ENCODE measurements at places on chromosomes 3 and 15.

DNA sequence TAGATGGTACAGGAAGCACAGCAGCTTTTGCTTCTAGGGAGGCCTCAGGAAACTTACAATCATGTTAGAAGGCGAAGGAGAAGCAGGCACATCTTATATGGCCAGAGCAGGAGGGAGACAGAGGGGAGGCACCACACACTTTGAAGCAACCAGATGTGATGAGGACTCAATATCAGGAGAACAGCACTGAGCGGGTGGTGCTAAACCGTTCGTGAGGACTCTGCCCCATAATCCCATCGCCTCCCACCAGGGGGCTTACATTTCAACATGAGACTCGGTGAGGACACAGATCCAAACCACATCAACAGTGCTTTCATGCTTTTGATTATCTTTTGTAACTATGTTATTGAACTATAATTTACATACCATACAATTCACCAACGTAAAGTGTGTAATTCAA lies 7.6 kb upstream of the TMEM44 start:
- DNase-seq = no peak

- DNase-seq = no peak
These were observed 230.0 kb upstream of the ST8SIA2 start for GRCh38 chr15:92163641-92164040.

DNA sequence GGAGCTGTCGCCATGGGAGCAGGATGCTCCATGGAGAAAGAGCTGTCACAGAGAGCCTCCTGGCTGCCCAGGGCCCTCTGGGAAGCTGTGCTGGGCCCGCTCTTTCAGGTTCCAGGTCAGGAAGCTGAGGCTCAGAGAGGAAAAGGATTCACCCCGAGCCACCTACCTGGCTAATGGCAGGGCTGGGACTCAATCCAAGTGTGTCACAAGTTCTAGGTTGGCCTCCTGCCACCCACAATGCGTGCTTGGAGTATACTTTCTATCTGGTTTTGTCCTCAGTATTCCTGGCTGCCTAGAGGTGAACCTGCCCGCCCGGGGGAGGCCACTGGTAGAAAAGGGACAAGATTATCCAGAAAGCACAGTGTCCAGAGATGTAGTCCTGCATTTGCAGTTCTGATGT lies 23.6 kb downstream of the FAH start:
- DNase-seq = peak; percentile 95

DNA sequence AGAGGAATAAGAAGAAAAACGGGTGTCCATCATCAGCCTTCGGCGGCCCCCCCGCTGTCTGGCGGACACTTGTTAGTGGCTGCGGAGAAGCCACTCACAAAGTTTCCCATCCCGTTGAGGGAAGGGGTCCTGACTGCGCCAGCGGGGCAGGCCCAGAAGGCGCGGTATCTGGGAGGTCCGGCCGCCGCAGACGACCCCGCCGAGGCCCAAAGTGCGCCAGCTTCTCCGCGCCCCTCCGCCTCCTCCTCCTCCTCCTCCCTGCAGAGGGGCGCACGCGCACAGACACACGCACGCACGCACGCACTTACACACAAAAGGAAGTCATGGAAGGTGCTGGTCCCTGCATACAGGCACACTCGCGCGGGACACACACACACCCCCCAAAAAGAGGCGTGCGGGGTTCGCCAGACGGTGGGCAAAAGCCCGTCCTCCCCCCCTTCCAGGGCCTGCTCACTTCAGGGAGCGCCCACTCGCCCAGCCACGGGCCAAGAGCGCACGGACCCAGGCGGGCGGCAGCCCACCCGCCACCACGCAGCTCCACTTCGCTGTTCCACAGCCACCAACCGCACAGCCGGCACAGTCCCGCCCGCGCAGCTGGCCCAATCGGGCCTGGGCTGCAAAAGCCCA lies 18.0 kb downstream of the ZNF148 start:
- no peak for DNase-seq

DNA sequence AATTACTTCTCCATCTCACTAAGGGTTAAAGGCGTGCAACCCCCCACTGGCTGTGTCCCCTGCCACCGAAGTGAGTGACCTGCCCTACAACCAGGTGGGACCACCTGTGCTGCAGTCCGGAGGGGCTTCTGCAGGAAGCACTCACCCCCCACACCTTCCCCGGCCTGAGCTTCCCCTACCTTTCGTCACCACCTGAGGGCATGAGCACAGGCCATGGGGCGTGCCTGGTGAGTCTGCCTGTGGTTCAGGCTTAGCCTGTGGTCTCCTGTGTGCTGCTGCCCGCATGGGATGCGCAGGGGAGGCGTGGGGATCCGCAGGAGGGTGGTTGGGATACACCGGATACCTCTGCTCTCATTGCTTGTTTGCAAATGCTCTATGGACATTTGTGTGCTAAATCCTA lies 46.0 kb downstream of the KLHL25 start:
- DNase-seq = peak; percentile 46

GRCh38 chr3:4350789-4351163 lies 47.6 kb downstream of the SETMAR start:
- DNase-seq = peak; percentile 55

DNA sequence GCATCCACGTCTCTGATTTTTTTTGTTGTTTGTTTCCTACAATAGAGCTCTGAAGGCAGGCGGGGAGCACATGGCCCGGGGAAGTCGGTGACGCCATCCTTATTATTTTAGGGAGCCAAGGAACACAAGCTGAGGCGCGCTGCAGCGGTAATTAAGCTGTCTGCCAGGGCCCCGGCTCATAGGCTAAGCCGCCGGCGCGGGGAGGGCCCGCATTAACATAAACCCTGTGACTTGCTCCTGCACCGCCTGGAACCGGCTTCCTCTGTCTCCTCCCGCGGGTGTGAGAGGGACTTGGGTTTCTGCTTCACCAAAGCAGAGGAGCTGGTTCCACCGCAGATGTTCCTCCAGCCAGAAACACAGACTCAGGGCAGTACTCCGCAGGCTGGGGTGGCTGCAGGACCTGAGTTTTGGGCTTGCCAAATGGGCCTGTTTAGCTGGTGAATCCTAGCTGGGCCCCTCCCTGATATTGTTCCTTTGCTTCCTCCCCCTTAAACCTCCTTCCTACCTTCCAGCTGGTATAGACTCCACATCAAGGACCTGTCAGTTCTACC lies 25.3 kb downstream of the ANP32A start:
- DNase-seq = peak; percentile 75

Measured in left lobe of liver (tissue), 2 donors.